ENCODE measurements at places on chromosomes 3 and 15. TPM values are rescaled to one million over a fixed set of nuclear protein-coding genes. Genes with fewer than 3 reads are reported as not detected.

CILP gene
- 48.6 TPM for polyA plus RNA-seq

LEKR1 gene
- polyA plus RNA-seq = 23.0 TPM

VGLL4 gene
- polyA plus RNA-seq = 72.9 TPM

PHLDB2 gene
- polyA plus RNA-seq = 12.3 TPM

RARRES1 gene
- polyA plus RNA-seq = 9.7 TPM

FBXW12 gene
- 0.98 TPM for polyA plus RNA-seq

MUC20 gene
- 10.3 TPM for polyA plus RNA-seq

Data from testis (tissue), 5 donors.